Caco-2 (cell line): ENCODE measurements at places on chromosomes 6 and 20.

DNA sequence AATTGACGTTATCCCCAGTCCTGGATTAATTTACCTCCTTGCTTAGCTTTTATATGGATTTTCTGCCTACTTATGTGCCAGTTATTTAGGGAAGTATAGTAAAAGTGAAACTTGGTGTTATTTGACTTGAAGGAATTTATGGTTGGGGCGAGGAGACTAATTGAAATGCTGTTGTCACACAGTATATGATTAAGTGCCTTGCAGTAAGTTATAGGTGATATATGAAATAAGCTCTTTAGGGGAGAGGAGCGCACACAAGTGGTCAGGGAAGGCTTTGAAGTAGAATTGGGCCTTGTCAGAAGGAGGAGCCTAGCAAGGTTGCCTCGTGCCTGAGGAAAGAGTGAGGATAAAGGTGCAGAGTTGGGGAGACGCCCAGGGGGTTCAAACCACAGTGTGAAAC lies 20.5 kb downstream of the NCOA7 start:
- no peak for DNase-seq

- DNase-seq = no peak
Measured at GRCh38 chr6:119848696-119849095, 499.1 kb upstream of the MAN1A1 start.

DNA sequence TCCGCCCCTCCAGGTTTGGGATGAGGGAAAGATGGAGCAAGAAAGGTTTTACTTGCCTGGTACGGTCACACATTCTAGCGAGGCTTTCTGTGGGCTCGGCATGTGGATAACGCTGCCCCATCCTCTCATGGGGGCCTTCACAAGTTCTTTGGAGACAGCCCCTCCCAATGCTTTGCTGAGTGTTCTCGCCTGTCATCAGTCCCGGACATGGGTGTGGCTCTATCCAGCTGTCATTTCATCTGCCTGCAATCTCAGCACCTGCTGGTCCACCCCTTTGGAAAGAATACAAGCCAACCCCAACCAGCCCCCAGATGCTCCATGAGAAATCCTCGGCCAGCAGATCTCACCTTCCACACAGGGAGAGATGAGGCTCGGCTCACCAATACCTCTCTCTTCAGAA lies 30.3 kb upstream of the MDGA1 start:
- DNase-seq = no peak

DNA sequence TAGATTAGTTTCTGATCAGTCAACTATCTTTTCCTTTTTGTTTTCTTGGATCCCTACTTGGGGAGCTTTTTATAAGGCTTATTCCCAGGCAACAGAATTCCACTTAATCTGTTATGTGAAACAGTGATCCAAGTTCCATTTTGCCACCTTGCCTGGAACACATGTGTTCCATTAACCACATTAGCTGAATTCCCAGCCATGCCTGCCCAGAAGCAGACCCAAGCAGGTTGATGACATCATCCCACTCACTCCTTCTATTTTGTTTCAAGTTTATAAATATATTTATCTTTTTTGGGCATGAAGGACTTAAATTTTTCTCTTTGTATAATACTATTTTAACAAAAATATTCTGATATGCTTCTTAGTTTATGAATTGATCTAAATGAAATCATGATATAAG lies 587.4 kb downstream of the GRIK2 start:
- no peak for DNase-seq

DNA sequence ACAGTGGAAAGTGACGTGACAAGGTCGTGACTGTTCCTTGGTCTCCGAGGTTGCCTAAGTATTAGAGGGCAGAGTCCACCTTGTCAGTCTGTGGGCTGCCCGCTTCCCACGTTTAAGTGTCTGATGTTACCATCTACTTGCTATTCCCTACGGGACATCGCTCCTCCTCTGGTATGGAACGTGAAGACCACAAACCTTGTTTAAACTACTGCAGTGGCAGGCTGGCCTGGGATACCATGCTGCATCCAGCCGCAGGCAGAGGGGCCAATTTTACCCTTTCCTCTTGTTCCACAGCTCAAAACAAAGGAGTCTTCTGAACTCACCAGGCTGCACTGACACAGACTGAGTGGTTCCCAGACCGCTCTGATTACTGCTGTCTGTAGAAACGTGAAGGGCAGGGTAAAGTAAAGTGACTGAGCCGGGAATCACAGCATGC lies 275.9 kb downstream of the FOXC1 start:
- DNase-seq = no peak

DNA sequence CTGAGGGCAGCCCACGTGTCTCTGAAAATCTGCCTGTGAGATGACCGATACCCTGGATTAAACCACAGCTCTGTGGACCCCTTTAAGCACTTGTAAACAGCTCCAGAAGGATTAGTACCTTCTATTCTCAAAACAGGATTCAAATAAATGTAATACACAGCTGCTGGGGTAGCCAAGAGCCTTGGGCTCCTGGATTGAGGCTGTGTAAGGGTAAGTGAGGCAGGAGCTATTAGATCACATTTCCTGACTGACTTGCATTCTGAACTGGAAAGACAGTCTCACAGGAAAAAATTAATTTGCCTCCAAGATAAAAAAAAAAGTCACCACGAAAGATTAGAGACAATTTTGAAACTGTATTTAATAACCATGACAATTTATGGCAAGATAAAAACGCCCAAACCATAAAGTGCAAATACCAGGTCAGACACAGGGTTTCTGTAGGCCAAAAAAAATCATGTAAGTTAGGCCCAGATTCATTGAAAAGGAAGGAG lies 78.0 kb downstream of the TRMT11 start:
- no peak for DNase-seq

GRCh38 chr6:167314180-167314821 lies 10.6 kb upstream of the TTLL2 start:
- no peak for DNase-seq

DNA sequence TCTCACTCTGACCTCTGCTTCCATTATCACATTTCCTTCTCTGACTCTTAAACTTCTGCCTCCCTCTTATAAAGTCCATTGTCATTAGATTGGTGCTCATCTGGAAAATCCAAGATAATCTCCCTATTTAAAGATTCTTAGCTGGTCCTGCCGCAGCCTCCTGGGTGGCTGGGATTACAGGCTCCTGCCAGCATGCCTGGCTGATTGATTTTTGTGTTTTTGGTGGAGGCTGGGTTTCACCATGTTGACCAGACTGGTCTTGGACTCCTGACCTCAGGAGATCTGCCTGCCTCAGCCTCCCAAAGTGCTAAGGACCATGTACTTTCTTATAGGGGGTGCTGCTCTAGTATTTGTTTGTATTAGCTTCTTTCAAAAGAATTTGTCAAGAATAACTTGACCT lies 5.3 kb upstream of the RPF2 start:
- no peak for DNase-seq

DNA sequence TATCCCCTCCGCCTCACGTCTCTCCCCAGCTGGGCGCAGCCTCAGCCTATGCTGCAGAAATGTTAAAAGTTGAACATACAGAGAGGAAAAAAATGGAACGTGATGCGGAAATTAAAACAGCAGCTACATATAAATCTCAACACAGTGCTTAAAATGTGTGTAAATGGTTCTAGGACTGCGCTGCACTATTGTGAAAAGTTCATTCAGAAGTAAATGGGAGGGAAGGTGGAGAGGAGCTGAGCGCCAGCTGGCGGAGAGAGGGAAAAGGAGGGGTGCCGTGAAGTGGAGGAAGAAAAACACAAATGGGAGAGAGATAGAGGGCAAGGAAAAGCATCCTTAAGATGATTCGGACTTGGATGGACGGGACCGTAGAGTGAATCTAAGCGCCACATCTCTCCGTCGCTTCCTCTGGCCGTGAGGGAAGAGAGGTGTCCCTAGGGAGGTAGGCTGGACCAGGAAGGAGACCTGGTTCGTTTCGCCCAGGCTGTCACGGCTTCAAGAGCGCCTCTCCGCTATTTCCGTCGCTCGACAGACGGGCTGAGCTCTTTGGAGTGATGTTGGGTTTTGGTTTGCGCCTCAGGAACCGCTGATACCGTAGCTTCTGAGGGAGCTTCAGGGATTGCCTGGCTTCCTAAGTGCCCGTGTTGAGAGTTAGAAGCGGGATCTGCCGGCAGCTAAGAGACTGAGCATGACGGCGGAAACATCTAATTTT lies 113.7 kb downstream of the TRIM27 start:
- DNase-seq = no peak

DNA sequence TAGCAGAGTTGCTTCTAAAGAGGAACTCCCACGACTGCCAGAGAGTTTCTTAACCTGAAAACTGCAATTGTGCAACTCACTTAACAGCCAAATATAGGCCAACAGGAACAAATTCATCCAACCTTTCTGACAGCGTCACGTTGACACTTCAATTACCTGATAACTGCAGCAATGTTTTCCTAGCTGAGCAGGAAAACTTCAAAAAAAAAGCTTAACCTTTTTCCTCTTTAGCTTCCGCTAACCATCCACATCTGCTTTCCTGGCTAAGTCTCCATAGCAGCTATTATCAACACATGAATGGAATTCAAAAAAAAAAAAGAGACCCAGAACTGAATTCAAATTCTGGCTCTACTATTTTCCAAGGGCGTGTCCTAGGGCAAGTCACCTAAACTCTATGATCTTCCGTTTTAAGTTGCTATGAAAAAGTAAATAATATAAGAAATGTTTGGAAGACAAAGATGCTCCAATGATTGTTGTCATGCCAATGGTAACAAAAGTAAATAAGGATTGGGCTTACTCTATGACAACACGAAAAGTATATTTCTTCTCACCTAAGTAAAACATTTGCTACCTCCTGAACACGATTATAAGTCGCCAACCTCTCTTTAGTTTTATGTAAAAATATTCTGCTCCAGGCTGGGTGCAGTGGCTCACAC lies 524.6 kb upstream of the JARID2 start:
- no peak for DNase-seq

- no peak for DNase-seq
Measured at GRCh38 chr6:31272436-31272835, 544 bp upstream of the HLA-C start.

DNA sequence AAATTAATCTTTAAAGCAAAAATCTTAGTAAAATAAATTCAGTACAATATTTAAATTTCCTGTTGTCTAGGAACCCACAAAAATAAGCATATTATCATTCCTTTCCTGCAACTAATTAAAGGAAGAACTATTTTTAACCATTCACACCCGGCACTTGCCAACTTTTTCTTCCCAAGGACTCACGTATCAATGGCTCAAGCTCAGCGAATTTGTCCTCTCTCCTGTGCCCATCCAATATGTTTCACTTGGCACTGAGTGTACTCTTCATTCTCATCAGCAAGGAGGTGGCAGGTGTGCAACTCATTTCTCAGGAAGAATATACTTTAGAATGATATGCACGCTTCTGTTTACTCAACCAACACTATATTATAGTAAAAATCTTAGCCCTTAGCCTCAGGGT lies 419.4 kb downstream of the C6orf118 start:
- no peak for DNase-seq

DNA sequence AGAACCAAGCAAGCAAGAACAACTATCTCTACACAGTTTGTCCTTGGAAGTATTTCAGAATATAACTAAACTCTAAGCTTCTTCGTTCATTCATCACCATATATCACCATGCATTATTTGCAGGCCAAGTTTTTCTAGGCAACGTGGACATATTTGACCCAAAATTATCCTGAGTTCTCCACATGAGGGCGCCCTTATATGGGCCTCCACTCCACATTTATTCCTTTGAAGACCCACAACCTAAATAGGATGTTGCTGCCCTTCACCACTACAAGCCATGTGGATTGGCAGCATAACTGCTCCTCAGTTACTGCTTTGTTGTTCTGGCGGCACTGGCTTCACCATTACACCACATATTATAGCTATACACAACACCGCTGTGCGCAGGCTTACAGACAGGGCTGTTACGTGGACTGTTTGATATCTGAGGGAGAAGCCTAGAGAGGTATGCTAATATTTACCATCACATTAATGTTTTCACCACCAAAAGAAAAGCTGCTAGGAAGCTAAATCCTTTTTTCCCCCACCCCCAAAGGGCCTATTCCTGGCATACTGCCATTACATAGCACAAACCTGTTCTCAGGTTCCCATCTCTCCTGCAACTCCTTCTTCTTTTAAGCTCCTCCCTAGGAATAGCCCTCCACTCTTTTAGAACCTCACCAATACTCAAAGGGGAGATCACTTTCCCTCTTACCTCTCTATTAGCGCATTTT lies 411.7 kb downstream of the C6orf118 start:
- DNase-seq = no peak

GRCh38 chr6:132147530-132148011 lies 196.4 kb upstream of the CCN2 start:
- DNase-seq = no peak
